ENCODE measurements at places on chromosomes 7 and 10. TPM values are rescaled to one million over a fixed set of nuclear protein-coding genes. Genes with fewer than 3 reads are reported as not detected.

The NPY4R2 gene
- 0.14 TPM for total RNA-seq

The AKR1C8 gene
- not detected for total RNA-seq

The AGFG2 gene
- total RNA-seq, result 9.1 TPM

- no peak for DNase-seq
- no peaks in the 10 kb centered on the region for H3K4me1 ChIP-seq
- no peak overlapping the region for H3K4me3 ChIP-seq
- H3K36me3 ChIP-seq, result no peaks in the 10 kb centered on the region
- no peak overlapping the region for H3K27ac ChIP-seq
Observed at GRCh38 chr10:83881661-83882060, 257.6 kb upstream of the GHITM start.

GRCh38 chr10:125169279-125169678, 8.9 kb upstream of the CTBP2 start:
- no peak overlapping the region for H3K4me3 ChIP-seq
- peaks cover 11% of the 10 kb centered on the region for H3K4me1 ChIP-seq
- no peak overlapping the region for H3K27ac ChIP-seq
- peaks cover 3% of the 10 kb centered on the region for H3K27me3 ChIP-seq

GRCh38 chr7:7596176-7596575, 29.5 kb downstream of the MIOS start:
- no peaks in the 10 kb centered on the region for H3K4me1 ChIP-seq
- no peak for DNase-seq
- H3K4me3 ChIP-seq, result no peak overlapping the region
- peaks cover 36% of the 10 kb centered on the region for H3K36me3 ChIP-seq

DNA sequence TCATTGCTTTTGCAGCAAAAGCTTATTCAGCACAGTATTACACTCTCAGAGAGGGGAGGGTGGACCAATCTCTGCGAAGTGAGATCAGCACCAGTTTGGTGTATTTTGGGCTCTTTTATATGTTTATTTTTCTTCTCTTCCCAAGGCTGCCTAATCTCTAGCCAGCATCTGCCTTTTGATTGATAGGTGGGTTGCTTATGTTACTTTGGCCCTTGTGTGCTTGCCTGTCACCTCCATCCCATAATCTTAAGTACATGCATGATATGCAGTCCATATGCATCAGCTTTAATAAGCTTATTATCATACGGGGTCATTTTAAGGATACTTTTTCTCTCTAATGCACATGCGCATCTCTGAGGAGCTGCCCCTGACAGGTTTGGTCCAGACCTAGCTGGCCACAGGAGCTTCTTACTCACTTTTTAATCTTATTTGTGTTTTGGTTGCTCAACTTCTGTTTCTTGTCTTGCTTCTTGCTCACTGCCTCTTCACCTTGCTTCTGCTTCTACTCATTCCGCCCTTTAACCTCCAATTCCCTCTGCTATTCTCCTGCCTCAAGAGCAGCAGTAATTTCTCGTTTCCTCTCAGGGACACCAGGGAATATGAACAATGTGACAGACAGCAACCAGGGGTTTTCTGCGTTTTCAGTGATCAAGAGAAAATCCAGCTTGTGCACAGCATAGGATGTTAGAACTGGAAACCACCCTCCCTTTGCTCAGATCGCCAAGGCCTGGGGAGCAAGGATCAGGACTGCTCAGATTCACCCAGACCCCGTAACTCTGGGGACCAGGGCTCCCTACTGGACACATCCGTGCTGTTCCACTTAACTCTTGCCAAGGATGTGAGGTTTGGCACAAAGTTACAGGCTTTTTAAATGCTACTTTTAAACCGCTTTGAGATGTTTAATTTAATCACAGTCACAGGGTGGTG, 10.0 kb downstream of the RGR start:
- H3K36me3 ChIP-seq, result no peaks in the 10 kb centered on the region
- H3K27me3 ChIP-seq, result peaks cover 36% of the 10 kb centered on the region
- H3K27ac ChIP-seq, result no peak overlapping the region
- no peak for DNase-seq

The CCDC3 gene
- 5.4 TPM for total RNA-seq

The THSD7A gene
- total RNA-seq, result 9.5 TPM

DNA sequence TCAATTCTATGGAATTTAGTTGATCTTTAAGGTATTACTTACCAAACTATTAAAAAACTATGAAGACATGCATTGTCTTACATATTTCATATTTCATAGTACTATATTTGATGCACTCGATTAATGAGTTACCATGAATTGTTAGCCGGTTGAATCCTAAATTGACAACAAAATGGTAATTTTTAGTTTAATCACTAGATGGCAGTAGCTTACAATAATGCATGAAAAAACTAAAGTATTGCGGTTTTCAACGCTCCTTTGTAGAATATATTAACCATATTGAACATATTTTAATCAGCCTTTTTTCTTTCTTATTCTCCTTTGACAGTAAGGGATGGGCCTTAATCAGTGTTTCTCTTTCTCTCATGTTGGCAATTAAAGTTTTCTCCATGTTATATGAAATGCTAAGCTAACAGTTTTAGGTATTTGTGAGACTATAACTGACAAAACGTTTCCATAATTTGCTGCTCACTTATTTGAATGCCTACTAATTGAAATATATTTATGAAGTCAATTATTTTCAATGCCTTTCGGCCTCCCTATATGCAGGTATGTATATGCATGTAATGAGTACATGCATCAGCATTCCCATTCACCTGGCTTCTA, 48.5 kb upstream of the ARL4A start:
- H3K27me3 ChIP-seq, result no peaks in the 10 kb centered on the region
- no peak overlapping the region for H3K4me3 ChIP-seq
- peaks cover 41% of the 10 kb centered on the region for H3K4me1 ChIP-seq
- H3K27ac ChIP-seq, result peak overlapping the region; percentile 26
